Esophagus muscularis mucosa (tissue), 4 donors: ENCODE measurements at places on chromosomes 6 and 20. TPM values are rescaled to one million over a fixed set of nuclear protein-coding genes. Genes with fewer than 3 reads are reported as not detected.

Gene OR2B3
- total RNA-seq = not detected

Gene CLIC5
- 6.2 TPM for total RNA-seq

Gene TSHZ2
- total RNA-seq = 11.6 TPM

Gene PRSS35
- total RNA-seq = not detected

GRCh38 chr20:53510262-53510661, 83.4 kb downstream of the ZNF217 start:
- H3K36me3 ChIP-seq = no peaks in the 10 kb centered on the region
- DNase-seq = no peak
- H3K4me3 ChIP-seq = no peak overlapping the region

- no peak overlapping the region for H3K27ac ChIP-seq
- H3K4me3 ChIP-seq = no peak overlapping the region
- no peaks in the 10 kb centered on the region for H3K36me3 ChIP-seq
- H3K27me3 ChIP-seq = no peaks in the 10 kb centered on the region
- H3K4me1 ChIP-seq = no peaks in the 10 kb centered on the region
Observed at GRCh38 chr6:151551223-151551857, 57.5 kb downstream of the CCDC170 start.

DNA sequence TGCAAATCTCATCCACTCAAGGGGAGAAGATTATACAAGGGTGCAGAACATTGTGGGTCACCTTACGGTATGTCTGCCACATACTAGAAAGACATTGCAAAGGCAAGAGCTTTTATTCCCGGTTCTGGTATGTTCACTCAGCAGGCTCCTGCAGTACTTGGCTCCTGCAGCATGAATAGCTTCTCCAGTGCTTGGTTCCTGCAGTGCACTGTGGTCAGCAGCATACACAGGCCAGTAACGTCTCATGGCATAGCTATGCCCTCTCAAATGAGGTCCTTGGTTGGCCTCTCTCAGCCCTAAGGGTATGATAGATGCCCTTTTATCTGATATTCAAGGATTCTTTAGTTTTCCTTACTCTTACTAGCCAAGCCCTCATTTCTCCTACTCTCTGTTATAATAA, 12.6 kb downstream of the TCP11 start:
- no peak for DNase-seq
- no peak overlapping the region for H3K4me3 ChIP-seq
- H3K36me3 ChIP-seq = no peaks in the 10 kb centered on the region
- H3K27me3 ChIP-seq = no peaks in the 10 kb centered on the region
- no peak overlapping the region for H3K27ac ChIP-seq

DNA sequence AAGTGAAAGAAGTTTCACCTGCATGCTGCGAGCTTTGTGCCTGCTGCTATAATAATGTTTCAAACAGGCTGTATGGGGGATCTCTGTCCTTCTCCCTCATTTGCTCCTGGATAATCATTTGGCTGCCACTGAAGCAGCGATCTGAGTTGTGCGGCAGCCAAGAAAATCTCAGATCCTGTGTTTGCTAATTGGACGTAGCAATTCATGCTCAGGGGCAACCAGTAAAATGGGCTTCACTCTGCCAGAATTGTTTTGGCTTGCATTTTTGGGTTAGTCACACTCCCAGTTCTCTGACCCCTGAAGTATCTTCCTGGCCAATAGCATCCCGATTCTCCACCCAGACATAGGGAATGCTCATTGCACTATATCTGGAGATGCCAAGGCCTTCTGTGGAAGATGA, 13.7 kb upstream of the STXBP5 start:
- H3K36me3 ChIP-seq = no peaks in the 10 kb centered on the region
- DNase-seq = no peak
- no peak overlapping the region for H3K27ac ChIP-seq
- H3K4me1 ChIP-seq = no peaks in the 10 kb centered on the region

- no peak overlapping the region for H3K4me3 ChIP-seq
- H3K27ac ChIP-seq = peak overlapping the region; percentile 81
- H3K36me3 ChIP-seq = peaks cover 18% of the 10 kb centered on the region
Observed at GRCh38 chr6:56490993-56491392, 151.7 kb downstream of the DST start.
